Fibroblast of the aortic adventitia (primary cell): ENCODE measurements at places on chromosomes 7 and 10. TPM values are rescaled to one million over a fixed set of nuclear protein-coding genes. Genes with fewer than 3 reads are reported as not detected.

TMEM236 gene
- total RNA-seq, result 0.09 and 0.16 TPM in 2 replicates

GLRX3 gene
- total RNA-seq, result 114 and 124 TPM in 2 replicates

BEND7 gene
- 2.6 and 3.2 TPM in 2 replicates for total RNA-seq

PNLIPRP2 gene
- total RNA-seq, result not detected in 2 replicates

SORBS1 gene
- 0.36 and 0.74 TPM in 2 replicates for total RNA-seq

CUTC gene
- total RNA-seq, result 18.3 and 25.0 TPM in 2 replicates

GRM3 gene
- not detected in 2 replicates for total RNA-seq

CTBP2 gene
- total RNA-seq, result 37.9 and 45.4 TPM in 2 replicates

ANKRD22 gene
- total RNA-seq, result 0.09 and 0.33 TPM in 2 replicates

ATOH7 gene
- total RNA-seq, result not detected in 2 replicates

A1CF gene
- total RNA-seq, result not detected in 2 replicates

ENKUR gene
- total RNA-seq, result 0.09 TPM in 1 of 2 replicates, not detected in the other

GATAD1 gene
- total RNA-seq, result 14.8 and 25.7 TPM in 2 replicates

SMKR1 gene
- total RNA-seq, result 0.65 and 0.72 TPM in 2 replicates

SFTPD gene
- total RNA-seq, result not detected in 2 replicates

ST8SIA6 gene
- 0.09 TPM in 1 of 2 replicates, not detected in the other for total RNA-seq

OR2A42 gene
- not detected in 2 replicates for total RNA-seq

CNNM1 gene
- total RNA-seq, result 0.09 and 0.41 TPM in 2 replicates

OPTN gene
- 107 and 157 TPM in 2 replicates for total RNA-seq

FAM237B gene
- total RNA-seq, result not detected in 2 replicates

TOMM7 gene
- total RNA-seq, result 217 and 251 TPM in 2 replicates

SLC29A4 gene
- 0.49 and 0.90 TPM in 2 replicates for total RNA-seq

SLC18A2 gene
- under 0.01 TPM in 1 of 2 replicates, not detected in the other for total RNA-seq

ERVW-1 gene
- total RNA-seq, result not detected in 2 replicates

PTPRE gene
- total RNA-seq, result 0.09 and 0.98 TPM in 2 replicates

GJD4 gene
- total RNA-seq, result 0.09 TPM in 1 of 2 replicates, not detected in the other

TBRG4 gene
- 19.6 and 46.6 TPM in 2 replicates for total RNA-seq

TBATA gene
- not detected in 2 replicates for total RNA-seq

GIMAP4 gene
- 0.18 and 1.3 TPM in 2 replicates for total RNA-seq

NKX1-2 gene
- total RNA-seq, result not detected in 2 replicates

ASB4 gene
- total RNA-seq, result not detected in 2 replicates

WIPF3 gene
- not detected in 2 replicates for total RNA-seq

WDR86 gene
- 0.45 and 17.7 TPM in 2 replicates for total RNA-seq

CYP2C18 gene
- not detected in 2 replicates for total RNA-seq

MRLN gene
- not detected in 2 replicates for total RNA-seq

PDSS1 gene
- total RNA-seq, result 9.2 and 11.0 TPM in 2 replicates

MMD2 gene
- not detected in 2 replicates for total RNA-seq

NT5C2 gene
- total RNA-seq, result 95.2 and 122 TPM in 2 replicates

MAD1L1 gene
- total RNA-seq, result 22.9 and 133 TPM in 2 replicates

GARIN1A gene
- total RNA-seq, result 1.2 and 3.1 TPM in 2 replicates

AKR1E2 gene
- total RNA-seq, result 1.3 and 4.6 TPM in 2 replicates

NANOS1 gene
- 2.1 and 2.7 TPM in 2 replicates for total RNA-seq

CDHR1 gene
- total RNA-seq, result not detected in 2 replicates

DUS4L gene
- 8.5 and 9.3 TPM in 2 replicates for total RNA-seq

FEZF1 gene
- not detected in 2 replicates for total RNA-seq

SGMS1 gene
- 61.2 and 122 TPM in 2 replicates for total RNA-seq
